Right atrium auricular region (tissue), 2 donors: ENCODE measurements at places on chromosomes 16 and 17. TPM values are rescaled to one million over a fixed set of nuclear protein-coding genes. Genes with fewer than 3 reads are reported as not detected.

The KRT33A gene
- not detected for total RNA-seq

The B4GALNT2 gene
- not detected for total RNA-seq

The TOM1L2 gene
- total RNA-seq, result 347 TPM

The MYL4 gene
- total RNA-seq, result 3,895 TPM

The KCNJ18 gene
- not detected for total RNA-seq

The PABPN1L gene
- total RNA-seq, result not detected

The GCGR gene
- not detected for total RNA-seq

The CD300LB gene
- total RNA-seq, result not detected

The KRT32 gene
- not detected for total RNA-seq

The FBRS gene
- 16.5 TPM for total RNA-seq

DNA sequence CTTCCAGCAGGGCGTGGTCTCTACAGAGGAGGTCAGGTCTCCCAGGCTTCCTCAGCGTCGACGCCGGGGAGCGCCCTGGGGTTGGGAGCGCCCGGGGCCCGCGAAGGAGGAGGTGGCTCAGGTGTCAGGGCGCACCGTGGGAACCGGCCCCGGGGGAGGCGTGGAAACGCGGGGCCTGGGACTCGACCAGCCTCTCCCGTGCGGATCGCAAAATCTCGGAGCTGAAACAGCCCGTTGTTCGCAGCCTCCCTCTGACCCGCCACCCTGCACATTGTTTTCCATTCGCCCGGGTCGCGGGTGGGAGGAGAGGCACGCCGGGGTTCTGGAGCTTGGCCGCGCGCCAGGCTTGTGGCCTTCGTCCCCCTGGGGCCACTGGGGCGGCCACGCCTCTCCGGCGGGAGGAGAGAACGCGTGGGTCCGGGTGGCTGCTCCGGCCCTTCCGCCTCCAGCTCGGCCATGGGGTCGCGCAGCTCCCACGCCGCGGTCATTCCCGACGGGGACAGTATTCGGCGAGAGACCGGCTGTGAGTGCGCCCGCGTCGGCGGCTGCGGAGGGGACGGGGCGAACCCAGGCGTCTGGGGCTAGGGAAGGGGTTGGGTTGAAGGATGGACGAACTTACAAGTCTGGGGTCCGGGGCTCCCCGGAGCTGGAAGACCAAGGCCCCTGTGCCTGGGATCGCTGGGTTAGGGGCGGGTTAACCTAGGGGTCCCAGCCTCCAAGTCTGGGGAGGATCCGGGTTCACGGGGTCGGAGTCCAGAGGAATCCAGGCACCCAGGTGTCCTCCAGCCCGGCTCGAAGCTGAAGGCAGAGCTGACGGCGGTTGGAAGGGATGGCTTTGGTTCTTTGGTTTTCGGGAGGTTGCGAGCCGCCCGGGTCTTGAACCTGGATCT is at the start of gene CHP2:
TSS of gene CHP2 (plus strand) at position 433 of the 890 bp plus-strand sequence. CDS start at position 457, 24 bp downstream.
- DNase-seq, result peak; percentile 21

- peak; percentile 56 for DNase-seq
These were observed 77.9 kb downstream of the GOSR1 start for GRCh38 chr17:30554839-30555751.

GRCh38 chr17:79916991-79917901 is 78.0 kb upstream of the CBX4 start:
- no peak for DNase-seq

- no peak for DNase-seq
These were observed 18.8 kb downstream of the POLR2A start for GRCh38 chr17:7502987-7503386.

DNA sequence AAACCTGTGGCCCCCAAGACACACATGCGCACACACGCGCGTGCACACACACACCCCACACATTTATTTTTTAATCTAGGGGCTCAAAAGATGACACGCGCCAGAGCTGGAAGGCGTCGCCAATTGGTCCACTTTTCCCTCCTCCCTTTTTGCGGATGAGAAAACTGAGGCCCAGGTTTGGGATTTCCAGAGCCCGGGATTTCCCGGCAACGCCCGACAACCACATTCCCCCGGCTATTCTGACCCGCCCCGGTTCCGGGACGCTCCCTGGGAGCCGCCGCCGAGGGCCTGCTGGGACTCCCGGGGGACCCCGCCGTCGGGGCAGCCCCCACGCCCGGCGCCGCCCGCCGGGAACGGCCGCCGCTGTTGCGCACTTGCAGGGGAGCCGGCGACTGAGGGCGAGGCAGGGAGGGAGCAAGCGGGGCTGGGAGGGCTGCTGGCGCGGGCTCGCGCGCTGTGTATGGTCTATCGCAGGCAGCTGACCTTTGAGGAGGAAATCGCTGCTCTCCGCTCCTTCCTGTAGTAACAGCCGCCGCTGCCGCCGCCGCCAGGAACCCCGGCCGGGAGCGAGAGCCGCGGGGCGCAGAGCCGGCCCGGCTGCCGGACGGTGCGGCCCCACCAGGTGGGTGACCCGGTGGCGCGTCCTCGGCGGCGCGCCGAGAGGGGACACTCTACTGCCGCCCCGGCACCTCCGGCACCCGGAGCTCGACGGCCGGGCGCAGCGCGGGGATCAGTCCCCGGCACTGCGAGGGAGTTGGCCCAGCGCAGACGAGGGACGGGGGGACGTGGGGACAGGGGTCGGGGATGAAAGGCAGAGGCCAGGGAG is at the start of gene STAT5A:
TSS of gene STAT5A (plus strand) at position 522 of the 826 bp plus-strand sequence. CDS start 914 bp downstream, outside the sequence.
- DNase-seq, result peak; percentile 93

DNA sequence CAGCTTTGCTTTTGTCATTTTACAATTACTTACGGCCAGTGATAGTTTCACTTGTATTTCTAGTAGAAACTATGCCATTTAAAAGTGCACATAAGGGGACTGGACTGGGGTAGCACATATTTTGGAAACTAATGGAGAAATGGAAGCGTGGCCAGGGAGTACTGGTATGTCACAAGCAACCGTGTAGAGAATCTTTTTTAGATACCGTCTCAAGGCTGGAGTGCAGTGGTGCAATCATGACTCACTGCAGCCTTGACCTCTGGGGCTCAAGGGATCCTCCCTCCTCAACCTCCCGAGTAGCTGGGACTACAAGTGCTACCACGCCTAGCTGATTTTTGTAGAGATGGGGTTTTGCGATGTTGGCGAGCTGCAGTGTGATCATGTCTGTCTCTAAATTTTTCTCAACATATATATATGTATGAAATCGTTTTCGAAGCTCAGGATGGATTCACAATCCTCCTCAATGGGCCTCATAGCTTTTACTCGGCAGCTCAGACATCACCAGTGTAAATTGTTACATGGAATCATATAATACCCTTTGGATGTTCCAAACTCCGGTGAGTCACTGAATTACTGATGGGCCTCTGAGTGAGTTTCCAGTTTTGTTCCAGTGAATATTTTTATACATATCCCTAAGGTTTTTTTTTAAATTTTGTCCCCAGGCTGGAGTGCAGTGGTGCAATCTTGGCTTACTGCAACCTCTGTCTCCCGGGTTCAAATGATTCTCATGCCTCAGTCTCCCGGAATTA is 51.7 kb downstream of the ZNF778 start:
- DNase-seq, result peak; percentile 67

DNA sequence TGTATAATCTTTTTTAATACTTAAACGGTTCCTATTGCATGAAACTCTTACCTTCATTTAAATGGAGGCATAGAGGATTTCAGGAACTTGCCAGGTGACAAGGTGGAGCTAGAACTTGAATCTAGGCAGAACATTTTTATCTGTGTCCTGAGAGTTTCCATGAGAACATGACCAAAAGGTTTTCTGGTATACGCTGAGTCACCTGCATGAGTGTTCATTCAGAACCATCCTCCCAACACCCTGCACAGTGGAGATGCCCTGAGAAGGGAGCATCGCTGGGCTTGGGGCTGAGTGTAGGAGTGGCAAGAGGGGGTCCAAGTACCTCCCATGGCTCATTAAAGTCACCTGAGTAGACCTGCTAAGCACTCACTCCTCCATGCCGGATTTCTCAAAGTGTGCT is 169.7 kb upstream of the CACNG5 start:
- DNase-seq, result no peak

- no peak for DNase-seq
These were observed 50.6 kb downstream of the CNGB1 start for GRCh38 chr16:57920215-57920879.

DNA sequence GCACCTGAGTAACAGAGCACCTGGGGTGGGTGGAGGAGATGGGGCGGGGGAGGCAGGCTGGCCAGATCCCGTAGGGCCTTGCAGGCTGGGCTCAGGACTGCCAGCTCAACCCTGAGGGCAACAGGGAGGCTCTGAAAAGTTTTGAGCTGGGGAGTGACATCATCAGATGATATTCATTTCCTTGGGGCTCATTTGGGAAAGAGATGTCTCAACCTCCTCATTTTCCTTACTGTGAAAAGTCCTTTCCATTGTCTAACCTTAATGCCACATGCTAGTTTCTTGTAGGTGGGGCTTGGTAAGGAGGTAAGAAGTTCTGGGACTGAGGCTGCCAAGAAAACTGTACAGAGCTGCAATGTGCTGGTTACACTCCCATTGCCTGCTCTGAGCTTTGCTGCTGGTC is 3.7 kb downstream of the TNS4 start:
- DNase-seq, result no peak

- DNase-seq, result no peak
These were observed 43.2 kb upstream of the METRNL start for GRCh38 chr17:83036193-83036592.

DNA sequence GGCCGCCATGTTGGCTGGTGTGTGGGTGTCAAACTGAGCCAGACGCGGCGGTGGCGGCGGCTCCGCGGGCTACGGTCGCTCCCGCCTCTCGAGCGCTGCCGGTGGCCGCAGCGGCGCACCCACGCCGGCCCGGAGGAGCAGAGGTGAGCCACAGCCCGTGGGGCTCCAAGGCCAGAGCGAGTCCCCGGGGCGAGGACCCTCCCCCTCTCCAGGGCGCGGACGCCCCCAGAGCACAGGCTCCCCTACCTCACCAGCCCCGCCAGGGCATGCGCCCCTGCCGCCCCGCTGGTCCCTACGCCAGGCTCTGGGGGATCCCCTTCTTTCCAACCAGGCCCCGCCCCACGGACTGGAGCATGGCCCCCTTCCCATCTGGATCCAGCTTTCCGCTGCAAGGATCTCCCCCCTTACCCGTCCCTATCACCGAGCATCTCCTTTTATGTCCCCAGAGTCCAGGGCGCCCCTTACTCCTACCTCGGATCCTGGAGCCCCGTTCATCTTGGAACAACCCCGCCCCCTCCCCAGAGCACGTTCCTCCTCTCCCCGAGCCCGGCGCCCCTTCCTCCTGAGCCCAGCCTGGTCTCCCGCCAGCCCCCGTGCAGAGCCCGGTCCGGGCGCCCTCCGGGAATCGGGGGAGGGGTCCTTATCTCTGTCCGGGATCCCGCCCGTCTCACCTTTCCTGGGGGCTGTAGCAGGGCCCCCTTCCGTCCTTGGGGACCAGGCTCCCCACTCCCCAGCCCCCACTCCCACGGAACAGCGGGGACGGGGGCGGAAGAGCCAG is 412 bp downstream of the EPN2 start:
- DNase-seq, result no peak

GRCh38 chr17:78383725-78384471 is 5.4 kb downstream of the PGS1 start:
- peak; percentile 92 for DNase-seq
